ENCODE measurements at places on chromosomes 12 and 14.

DNA sequence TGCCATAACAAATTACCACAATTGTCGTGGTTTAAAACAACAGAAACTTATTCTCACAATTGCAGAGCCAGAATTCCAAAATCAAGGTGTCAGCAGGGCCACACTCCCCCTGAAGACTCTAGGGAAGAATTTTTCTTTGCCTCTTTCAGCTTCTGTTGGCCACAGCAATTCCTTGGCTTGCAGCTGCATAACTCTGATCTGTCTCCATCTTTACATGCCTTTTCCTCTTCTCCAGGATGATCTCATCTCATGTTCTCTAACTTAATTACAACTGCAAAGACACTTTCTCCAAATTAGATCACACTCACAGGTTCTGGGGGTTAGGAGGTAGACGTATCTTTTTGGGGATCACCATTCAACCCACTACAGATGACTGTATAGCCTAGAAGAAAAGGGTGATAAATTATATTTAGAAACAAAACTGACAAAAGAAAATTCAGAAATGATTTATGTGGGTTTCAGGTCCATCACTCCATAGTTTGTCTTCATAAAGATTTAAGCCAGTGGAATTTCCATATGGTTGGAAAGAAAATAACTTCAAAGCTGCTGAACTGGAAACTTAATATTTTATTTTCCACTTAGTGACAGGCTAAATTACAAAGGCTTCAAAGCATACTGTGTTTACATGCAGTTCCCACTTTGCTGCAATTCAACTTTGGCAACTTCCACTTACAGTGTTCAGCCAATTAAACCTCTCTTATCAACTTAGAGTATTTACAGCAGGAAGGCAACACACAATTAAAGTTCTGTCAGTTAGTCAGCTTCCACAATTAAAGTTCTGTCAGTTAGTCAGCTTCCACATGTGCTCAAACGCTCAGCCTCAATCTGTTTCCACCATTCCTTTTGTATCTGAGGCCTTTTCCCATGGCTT is 213.3 kb downstream of the EPS8 start:
- no peak for DNase-seq

GRCh38 chr12:67355428-67356379 is 86.5 kb downstream of the CAND1 start:
- DNase-seq: no peak

GRCh38 chr14:24339284-24340151 is at the start of gene RIPK3:
Gene RIPK3, minus strand, starts transcription at chr14:24339991. Its CDS starts 165 bp downstream, at chr14:24339826.
- no peak for DNase-seq

DNA sequence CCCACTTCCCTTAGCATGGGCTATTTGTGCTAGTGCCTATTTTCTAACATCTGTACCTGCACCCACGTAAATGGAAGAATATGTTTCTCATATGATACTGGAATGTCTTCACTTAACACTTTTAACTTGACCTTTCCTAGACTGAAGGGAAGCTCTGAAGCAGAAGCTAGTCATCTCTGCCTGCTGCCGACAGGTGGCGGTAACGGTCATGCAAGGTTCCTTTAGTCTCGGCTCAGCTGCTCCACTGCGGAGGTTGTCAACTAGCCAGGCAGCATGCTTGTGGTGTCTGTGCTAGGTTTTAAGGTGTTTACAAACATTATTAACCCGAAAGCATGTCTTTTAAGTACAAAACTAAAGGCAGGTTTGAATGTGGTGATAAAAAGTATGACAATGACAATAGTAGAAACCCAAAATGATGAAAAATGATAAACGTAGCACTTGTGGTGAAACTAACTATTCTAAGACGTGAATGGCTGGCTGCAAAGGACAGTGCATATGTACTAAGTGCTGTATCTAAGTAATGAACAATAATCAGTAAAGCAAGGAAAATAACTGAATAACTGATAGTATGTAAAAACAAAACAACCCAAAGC is 117.2 kb downstream of the GRIN2B start:
- DNase-seq: no peak

- DNase-seq: no peak
Observed at GRCh38 chr12:80212938-80213645, 113.8 kb downstream of the OTOGL start.

DNA sequence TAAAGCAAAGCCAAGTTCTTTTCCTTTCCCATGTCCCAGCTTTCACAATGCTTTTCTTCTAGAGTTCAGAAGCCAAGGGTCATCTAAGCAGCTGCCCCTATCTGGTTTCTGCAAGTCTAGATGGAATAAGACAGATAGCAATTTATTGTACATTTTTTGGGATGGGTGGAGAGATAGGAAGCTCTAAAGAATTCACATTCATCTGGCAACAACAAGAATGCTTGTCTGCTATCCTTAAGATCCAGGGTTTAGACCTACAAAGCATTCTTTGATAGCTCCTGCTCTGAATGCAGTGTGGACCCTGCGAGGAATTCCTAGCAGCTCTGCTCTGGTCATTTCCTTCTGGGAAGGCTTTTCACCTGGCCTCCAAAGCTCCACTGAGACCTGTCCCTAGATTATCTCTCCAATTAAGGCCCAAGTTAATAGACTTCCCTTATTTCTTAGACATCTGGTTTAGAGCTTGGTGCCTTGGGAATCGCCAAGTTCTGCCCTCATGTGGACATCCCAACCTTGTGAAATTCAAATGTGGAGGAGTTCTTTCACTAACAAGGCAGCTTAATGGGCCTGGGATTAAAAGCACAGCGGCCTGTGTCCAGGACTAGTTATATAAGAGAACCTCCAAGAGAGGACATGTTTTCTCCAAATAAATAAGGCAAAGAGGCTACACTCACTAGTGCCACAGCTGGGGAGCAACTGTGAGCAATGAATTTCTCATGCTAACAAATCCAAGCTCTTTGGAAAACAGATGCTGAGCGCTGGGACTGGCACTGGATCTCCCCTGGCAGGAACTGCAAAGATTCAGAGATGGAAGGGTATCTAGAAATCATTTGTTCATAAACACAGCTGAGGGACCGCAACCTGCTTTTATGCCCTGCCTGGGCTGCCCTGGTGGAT is 384.5 kb upstream of the DDHD1 start:
- DNase-seq: no peak

GRCh38 chr14:72444701-72445100 is 449.2 kb downstream of the DPF3 start:
- DNase-seq: no peak

DNA sequence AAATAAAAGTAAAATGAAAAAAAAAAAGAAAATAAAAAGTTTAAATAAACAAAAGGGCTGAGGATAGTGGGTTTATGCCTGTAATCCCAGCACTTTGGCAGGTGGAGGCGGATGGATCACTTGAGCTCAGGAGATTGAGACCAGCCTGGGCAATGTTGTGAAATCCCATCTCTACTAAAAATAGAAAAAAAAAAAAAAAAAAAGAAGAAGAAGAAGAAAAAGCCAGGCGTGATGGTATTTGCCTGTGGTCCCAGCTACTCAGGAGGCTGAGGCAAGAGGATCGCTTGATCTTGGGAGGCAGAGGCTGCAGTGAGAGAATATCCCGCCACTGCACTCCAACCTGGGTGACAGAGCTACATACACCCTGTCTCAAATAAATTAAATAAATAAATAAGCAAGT is 3.9 kb downstream of the TAOK3 start:
- DNase-seq: no peak

DNA sequence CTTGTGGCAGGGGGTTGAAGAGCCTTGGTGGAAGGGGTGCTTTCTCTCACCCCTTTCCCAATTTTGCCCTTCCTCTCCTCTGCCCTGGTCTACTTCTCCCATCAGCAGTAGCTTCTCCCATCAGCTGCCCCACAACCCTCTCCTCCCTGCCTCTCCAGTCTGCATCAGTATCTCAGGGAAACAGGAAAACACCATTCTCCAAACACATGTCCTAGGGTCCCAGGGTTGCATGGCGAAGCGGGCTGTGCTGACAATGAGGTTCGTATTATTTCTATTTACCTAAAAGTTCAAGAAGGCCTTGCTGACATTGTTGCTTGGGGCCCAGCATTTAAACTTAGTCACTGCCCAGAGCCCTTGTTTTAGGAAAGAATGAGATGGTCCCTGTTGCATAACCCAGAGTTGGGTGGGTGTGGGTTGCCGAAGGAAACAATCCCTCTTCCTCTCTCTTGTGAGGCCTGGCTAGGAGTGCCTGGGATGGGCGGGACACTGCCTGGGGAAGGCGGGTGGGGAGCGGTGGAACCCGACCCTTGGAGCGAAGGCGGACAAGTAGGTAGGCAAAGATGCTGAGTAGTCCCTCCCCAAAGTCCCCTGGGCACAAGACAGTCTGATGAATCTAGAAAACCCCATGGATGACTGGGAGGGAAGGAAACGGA is 1.3 kb upstream of the IGFBP6 start:
- DNase-seq: no peak

GRCh38 chr12:19491863-19492262 is 52.6 kb downstream of the AEBP2 start:
- DNase-seq: no peak

- DNase-seq: no peak
Observed at GRCh38 chr12:113684053-113684907, 212.6 kb upstream of the LHX5 start.

GRCh38 chr14:48575772-48576171 is 900.4 kb upstream of the MDGA2 start:
- DNase-seq: no peak

DNA sequence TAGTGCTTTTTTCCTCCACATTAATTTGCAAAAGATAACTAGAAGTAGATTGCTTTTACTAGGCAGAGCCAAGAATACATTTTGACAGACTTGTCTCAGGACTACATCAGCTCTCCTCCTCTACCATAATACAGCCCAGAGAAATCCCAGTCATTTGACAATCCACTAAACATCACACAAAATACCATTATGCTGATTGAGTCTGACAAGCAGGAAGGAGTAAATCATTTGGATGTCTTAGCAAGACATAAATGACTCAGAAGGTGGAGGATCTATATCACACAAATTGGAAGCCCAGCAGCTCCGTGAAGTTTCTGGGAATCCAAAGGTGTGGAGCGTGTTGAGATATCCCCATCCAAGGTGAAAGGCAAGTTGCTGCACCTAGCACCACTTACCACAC is 75.4 kb upstream of the FKBP4 start:
- DNase-seq: no peak

- no peak for DNase-seq
Observed at GRCh38 chr14:104968153-104968527, 10.0 kb downstream of the AHNAK2 start.

- no peak for DNase-seq
Observed at GRCh38 chr12:75699728-75700496, 188.5 kb upstream of the KRR1 start.

DNA sequence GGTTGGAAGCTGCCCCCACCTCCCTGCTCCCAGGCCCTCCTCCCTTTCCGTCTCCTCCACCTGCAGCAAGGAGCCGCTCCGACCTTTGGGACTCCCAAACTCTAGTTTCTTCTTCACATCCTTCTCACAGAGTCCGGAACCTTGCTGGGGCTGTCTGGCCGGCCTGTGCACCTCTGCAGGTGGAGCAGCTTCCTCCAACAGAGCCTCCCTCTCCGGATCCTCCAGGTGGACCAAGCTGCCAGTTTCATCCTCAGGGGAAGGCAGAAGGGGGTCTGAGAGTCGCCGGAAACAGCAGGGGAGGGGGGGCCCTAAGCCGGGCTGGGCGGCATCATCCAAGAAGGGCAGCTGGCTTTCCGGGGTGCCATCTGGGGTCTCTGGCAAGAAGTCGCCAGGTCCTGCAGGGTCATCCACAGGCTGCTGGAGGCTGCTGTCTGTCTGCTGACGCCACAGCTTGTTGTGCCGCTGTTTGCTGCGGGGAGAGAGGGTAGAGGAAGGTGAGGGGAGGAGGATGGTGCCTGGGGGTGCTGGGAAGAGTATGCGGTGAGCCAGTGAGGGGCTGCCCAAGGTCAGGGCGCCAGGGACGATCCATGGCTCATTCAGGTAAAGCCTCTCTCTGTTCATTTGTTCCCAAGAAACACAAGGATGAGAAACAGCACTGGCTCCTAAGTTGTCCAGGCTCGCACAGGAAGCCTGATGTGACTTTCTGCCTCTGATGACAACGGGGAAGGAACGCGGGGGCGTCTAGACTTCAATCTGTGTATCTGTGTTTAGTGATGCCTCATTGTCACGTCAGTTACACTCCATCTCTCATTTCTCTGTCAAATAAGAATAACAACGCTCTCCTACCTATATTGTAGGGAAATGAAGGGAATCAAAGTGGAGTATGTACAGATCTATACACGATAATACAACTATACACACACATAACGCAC is 61.3 kb upstream of the CORO1C start:
- DNase-seq: no peak

DNA sequence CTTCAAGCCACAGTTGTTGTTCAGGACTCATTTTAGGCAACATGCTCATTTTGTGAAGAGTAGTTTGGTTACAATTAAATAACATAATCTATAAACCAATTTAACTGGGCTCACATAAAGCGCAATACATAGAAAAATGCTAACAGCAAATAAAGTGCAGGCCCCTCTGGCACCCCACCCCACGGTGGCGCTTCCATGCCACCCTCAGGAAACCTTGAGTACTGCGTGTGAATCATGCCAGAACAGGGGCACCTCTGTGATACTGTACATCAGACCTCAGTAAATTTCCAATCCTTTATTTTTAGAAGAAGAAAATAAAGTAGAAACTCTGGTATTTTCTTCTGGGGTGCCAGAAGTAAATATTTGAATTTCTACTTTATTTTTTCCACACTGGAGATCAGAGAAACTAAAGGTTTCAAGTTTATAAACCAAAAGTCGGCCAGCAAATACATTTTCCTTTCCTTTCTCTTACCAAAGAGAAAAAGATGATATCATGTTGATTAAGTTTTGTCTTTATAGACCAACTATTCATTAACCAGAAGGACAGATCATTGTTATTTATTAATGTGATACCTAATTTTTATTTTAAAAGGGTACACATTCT is 316.8 kb downstream of the PAWR start:
- no peak for DNase-seq

DNA sequence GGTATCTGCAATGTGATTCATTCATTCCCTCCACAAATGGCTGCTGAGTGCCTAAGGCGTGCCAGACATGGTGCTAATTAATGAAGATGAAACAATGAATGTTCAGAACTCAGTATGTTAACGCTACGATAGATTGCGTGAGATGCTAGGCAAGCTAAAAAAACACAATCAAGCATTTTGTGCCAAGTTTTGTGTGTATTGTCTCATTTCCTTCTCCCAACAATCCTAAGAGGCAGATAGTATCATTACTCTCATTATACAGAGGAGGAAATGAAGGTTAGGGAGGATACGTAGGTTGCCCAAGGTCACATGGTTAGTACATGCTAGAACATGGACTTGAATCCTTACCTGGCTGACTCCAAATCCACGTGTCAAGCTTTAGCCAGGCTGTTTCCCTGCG is 264.4 kb downstream of the EFCAB11 start:
- no peak for DNase-seq

DNA sequence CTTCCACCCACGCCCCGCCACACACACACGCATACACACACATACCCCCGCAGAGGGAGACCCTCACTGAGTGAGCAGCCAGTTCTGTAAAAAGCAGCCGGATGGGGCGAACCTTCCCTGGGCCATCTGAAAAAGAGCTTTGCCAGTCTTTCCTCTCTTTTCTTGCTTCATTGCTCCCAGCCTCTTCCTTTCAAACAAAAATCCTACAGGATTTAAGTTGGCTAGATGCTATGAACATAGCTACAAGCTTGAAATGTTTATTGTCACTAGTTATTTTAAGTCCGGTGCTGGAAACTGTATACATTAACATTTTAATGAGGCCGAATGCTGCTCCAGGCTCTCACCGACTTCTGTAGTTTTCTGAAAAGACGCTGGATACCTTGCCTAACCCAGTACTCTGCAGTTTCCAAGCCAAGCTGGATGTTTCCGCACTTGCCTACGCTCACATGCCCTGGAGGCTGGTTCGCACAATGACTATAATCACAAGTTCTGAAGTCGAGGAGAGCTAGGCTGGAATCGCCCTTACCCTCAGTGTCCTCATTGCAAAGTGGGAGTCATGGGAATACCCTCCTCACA is 39.2 kb downstream of the LTBP2 start:
- no peak for DNase-seq
